ENCODE measurements at places on chromosomes 1 and 21.

- no peak for DNase-seq
Measured at GRCh38 chr1:41317361-41317760, 43.9 kb upstream of the FOXO6 start.

DNA sequence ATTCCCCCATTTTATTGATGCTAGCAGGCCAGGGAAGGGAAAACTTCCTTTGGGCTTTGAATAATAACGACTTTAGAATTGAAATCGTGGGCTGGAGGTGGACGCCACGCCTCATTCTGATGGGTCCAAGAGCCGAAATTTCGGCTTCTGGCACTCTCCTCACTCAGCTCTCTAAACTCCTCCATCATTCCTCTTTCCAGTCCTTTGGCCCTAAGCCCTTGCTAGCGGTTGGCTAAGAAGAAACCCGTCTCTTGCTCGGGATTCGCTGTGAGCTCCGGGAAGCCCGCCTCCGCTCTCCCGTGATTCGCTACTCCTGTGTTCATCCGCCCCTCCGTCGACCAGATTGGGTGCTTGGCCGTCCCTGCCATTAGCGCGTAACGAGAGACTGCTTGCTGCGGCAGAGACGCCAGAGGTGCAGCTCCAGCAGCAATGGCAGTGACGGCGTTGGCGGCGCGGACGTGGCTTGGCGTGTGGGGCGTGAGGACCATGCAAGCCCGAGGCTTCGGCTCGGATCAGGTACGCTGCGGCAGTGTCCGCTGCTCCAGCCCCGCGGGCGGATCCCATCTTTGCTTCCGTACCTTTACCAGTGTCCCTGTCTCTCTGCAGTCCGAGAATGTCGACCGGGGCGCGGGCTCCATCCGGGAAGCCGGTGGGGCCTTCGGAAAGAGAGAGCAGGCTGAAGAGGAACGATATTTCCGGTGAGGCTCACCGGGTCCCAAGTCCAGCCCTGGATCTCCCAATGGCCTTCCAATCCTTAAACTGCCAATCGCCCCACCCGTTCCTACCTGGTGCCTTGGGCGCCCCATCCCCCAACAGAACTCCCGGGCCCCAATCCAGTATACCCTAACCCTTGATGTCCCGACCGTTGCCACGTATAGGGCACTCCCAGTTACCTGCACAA is at the start of gene ATP5IF1:
ATP5IF1 (plus strand) TSS at position 370 of the 901 bp plus-strand sequence; CDS start at position 430, 60 bp downstream.
- DNase-seq, result peak; percentile 97

DNA sequence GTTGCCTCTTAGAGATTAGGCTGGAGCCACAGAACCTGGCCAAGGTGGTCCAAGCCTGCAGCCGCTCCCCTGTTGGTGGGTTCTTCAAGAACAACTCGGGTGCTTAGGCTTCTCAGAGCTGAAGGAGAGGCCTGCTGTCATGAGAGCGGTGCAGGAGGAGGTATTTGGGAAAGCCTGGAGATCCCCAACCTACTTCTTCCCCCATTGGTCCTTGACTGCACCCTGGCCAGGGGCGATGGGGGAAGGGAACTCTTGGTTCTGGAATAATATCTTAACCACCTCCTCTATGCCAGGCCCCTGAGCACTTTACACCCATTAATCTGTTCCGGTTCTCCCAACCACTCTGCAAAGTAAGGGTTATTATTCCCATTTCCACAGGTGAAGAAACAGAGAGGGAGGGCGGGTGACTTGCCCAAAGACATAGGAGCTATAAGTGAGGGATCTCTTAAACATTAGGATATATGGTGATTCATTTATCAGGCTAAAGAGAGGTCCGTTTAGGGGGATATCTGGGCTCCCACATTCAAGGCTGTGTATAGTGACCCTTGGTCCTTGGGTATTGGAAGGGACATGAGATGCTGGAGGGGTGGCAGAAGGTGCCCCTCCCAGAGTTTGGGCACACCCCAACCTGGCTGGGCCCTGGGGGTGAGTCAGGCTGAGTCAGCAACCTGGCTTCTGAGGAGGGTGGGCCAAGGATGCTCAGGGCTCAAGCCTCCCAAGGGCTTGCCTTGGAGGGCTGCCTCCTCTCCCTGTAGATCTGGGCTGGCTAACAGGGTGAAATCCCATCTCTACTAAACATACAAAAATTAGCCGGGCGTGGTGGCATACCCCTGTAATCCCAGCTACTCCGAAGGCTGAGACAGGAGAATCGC is 5.2 kb downstream of the TRNP1 start:
- peak; percentile 55 for DNase-seq

- peak; percentile 43 for DNase-seq
Measured at GRCh38 chr1:180926164-180926981, 13.7 kb downstream of the KIAA1614 start.

DNA sequence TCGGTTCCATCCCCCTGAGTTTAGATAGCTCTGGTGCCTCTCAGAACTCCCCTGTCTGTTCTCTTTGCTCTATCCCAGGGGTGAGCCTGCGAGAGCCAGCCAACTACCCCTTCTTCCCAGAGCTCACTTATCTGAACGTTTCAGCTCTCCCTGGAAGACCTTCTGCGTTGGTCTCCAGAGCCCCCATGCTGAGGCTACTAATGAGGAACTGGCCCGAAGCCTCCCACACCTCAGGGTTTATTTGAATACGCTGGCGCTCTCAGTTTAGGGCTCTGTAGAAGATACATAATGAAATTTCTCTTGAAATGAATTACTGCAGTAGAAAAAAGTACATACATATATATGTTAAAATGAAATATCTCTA is 43.5 kb downstream of the TCEANC2 start:
- DNase-seq, result no peak

Data from IMR-90 (cell line).